ENCODE measurements at places on chromosomes 5 and 9. TPM values are rescaled to one million over a fixed set of nuclear protein-coding genes. Genes with fewer than 3 reads are reported as not detected.

Gene C5orf52
- not detected for total RNA-seq

Gene ASPN
- total RNA-seq: 10.4 TPM

Gene GFI1B
- not detected for total RNA-seq

Gene ANKRD34B
- total RNA-seq: not detected

Gene CYLC2
- total RNA-seq: not detected

Gene ALDH1A1
- total RNA-seq: 45.2 TPM

Gene NTRK2
- total RNA-seq: 0.26 TPM

Gene KCNMB1
- total RNA-seq: not detected

Gene OR1J2
- total RNA-seq: 0.33 TPM

Gene TRUB2
- total RNA-seq: 22.6 TPM

Gene SLC6A3
- total RNA-seq: not detected

Gene VDAC1
- 281 TPM for total RNA-seq

Gene MARCOL
- total RNA-seq: not detected

Gene PCDHGA5
- 2.6 TPM for total RNA-seq

Gene TSSK1B
- 0.50 TPM for total RNA-seq

Gene SH3GL2
- under 0.01 TPM for total RNA-seq

Gene FOXD4L6
- total RNA-seq: not detected

Gene LRRC19
- not detected for total RNA-seq

Gene LRRTM2
- total RNA-seq: 1.3 TPM
